Activated CD4-positive, alpha-beta T cell treated with anti-CD3 and anti-CD28 coated beads for 1 hour (primary cell): ENCODE measurements at places on chromosomes 2 and 18.

GRCh38 chr2:159963700-159964099 is 98.7 kb downstream of the PLA2R1 start:
- no peak for DNase-seq

DNA sequence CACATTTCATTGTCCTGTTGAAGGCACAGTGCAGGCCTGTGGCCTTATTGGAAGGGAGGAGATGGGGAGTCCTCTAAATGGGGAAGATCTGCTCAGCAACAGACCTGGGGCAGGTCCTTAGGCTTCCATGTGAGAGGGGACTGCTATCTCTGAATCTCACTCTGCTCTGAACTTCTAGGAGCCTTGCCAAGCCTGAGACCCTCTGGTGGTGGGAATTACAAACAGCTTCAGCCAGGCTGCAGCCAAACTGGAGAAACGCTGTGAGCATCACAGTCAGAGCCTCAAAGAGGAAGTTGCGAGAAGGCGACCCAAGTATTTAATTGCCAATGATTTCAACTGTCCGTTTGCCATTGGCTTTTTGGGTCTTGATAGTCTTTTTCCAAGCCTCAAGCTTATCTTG is 66.8 kb upstream of the MC2R start:
- DNase-seq: no peak

DNA sequence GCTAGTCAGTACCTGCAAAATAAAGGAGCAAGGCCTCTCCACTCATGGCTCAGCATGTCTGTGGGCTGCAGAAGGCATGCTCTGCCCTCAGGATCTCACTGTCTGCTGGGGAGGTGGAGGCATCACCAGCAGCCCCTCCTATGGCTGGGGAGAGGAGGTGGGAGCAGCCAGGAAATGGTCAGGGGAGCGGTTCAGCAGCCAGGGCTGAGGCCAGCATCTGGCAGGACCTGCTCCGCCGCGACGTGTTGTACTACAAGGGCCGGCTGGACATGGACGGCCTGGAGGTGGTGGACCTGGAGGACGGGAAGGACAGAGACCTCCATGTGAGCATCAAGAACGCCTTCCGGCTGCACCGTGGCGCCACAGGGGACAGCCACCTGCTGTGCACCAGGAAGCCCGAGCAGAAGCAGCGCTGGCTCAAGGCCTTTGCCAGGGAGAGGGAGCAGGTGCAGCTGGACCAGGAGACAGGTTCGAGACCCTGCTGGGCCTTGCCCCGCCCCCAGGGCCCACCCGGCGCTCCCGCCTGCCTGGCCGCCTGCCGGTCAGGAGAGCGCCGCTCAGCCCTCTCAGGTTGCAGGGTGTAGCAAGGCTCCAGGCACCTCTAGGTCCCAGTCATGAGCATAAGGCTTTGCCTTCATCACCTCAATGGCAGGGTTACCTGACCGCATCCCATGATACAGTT is 49.0 kb downstream of the FAM168B start:
- no peak for DNase-seq

- no peak for DNase-seq
Observed at GRCh38 chr18:3524706-3525105, 74.7 kb downstream of the TGIF1 start.

DNA sequence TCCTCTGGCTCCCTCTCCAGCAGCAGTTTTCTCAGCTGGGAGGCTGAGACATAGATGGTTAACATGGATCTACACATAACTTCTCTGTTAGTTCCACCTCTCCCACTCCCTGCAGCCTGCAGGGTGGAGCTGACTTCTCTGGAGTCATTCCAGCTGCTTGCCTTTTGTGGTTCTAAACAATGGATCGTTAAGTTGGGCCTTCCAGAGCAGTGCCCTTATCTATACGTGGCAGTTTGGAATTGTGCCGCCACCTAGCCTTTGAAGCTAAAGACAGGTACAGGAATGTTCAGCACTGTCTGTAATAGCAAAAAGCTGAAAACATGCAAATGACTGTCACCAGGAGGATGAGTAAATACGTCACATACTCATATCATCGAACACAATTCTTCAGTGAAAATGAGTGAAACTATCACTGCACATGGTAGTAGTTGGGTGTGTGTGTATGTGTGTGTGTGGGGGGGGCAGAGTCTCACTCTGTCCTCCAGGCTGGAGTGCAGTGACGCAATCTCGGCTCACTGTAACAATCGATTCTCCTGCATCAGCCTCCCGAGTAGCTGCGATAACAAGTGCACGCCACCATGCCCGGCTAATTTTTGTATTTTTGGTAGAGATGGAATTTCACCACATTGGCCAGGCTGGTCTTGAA is 50.3 kb downstream of the SH2D6 start:
- DNase-seq: no peak

DNA sequence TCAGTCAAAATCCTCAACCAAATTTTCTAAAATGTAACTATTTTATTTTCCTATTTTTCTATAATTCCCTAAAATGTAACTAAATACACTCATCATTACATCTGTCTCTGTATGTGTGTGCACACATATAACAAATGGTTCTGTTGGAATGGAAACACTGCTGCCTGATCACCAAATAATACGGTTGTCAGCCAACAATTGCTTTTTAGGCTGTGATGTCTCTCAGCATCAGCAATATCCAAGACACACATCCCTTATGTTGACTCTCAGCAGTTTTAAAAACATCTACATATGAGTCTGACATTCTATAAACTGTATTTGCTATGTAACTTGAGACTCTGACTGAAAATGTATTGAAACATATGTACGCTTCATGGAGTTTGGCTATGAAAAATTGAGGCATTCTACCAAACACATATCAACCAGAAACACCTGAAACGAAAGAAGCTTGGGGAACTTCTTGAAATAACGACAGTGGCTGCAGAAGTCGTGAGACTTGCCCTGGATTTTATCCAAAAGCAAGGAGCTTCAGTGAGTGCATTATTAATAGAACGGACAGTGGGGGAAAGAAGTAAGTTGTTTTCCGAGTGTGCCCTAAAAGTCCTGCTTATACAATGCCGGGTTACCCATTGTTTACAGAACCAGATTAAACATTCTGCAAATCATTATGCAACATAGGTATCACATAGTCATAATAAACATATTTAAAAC is 110.2 kb upstream of the ITGB6 start:
- DNase-seq: no peak

DNA sequence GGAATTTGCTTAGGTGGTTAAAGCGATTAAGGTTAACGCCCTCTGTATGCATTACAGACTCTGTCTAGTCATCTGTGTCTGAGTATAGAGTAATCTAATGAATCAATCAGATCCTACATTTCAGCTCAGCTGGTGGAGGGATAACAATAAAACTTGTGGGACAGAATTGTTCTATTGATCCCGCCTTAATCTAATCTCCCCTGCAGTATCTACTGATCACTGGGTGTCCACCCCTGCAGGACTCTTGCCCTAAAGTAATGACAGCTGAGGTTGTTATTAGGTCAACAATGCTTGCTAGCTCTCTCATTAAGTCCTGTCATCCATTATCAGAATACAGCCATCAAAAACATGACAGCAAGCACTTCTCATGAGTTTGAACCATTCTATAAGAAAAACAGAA is 462.6 kb upstream of the TMEFF2 start:
- no peak for DNase-seq

- no peak for DNase-seq
Observed at GRCh38 chr2:48545244-48545643, 15.3 kb downstream of the STON1 start.

DNA sequence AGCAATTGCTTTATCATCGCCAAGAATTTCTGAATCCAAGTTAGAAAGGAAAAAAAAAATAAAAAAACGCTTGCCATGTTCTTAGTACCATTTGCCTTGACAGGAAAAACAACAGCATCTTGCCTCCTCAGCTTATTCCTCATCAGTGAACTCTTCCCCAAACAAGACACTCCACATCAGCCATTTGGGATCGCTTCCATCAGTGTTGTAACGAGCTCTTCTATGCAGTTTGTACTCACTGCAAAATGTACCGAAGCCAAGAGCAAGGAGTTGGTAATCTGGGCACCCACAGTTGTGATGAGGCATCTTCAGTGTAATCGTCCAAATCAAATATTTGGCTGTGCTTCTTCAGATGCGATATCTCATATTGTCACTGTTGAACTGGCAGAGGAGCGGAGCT is 503.7 kb downstream of the TMEM182 start:
- no peak for DNase-seq

DNA sequence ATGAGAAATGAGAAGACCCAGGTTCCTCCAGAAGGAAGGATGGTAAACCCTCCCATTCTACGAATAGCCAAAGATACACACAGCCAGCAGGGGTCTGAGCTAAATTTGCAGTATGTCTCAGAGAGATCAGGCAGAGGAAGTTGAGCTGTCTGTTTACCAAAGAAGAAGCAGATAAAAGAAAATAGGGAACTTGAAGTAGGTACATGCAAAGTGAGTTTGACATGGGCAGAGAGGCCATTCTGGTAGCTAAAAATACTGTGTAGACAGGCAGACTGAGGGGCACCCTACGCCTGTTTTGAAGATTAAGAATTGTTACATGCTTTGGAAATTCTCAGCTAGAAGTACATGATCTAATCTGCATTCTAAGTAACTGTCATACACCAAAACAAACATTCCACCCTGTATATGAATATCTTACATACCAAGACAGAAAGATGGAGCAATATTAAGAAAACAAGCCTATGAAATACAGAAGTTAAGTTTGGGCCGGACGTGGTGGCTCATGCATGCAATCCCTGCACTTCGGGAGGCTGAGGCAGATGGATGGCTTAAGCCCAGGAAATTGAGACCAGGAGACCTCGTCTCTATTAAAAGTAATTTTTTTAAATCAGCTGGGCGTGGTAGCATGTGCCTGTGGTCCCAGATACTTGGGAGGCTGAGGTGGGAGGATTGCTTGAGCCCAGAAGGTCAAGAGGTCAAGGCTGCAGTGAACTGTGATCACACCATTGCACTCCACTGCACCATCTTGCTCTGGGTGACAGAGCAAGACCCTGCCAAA is 157.9 kb downstream of the ANKRD44 start:
- no peak for DNase-seq

DNA sequence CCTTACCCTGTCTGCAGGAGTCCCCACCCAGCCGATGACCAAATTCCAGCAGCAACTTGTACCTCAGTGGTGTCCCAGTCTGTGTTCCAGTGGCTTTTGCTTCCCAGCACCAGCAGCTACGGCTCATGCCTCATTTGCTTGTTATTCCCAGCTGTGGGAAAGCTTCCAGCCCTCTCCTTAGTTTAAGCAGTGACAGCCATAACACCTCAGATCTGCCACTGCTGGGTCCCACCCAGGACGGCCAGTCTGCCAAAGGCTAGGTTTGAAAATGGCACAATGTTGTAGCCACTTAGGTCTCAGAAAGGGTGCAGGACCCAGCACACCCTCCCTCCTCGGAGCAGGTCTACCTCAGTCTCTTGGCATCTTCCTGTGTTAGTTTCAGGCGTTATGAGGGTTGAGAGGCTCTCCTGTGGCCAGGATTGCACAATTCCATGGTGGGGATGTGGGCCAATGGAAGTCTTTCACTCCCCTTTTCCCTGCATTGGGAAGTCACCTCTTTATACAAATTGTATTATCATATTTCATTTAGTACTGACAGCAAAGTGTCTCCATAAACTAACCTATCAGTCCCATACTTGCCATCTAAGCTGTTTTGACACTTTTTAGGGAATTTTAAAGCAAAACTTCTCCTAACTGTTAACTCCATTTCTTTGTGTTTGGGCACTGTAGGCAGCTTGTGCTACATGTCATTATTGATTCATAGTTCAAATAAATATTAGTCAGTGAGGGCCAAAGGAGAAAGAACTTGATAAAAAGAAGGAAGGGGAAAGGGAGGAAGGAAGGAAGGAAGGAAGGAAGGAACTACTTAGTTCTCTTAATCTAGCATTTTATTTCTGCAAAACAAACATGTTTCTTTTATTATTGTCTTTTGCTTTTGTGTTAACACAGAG is 62.9 kb upstream of the FAM110C start:
- DNase-seq: no peak

- no peak for DNase-seq
Observed at GRCh38 chr2:128868686-128869551, 550.3 kb upstream of the HS6ST1 start.

GRCh38 chr2:241957276-241957675 is 87.7 kb downstream of the RTP5 start:
- DNase-seq: no peak

DNA sequence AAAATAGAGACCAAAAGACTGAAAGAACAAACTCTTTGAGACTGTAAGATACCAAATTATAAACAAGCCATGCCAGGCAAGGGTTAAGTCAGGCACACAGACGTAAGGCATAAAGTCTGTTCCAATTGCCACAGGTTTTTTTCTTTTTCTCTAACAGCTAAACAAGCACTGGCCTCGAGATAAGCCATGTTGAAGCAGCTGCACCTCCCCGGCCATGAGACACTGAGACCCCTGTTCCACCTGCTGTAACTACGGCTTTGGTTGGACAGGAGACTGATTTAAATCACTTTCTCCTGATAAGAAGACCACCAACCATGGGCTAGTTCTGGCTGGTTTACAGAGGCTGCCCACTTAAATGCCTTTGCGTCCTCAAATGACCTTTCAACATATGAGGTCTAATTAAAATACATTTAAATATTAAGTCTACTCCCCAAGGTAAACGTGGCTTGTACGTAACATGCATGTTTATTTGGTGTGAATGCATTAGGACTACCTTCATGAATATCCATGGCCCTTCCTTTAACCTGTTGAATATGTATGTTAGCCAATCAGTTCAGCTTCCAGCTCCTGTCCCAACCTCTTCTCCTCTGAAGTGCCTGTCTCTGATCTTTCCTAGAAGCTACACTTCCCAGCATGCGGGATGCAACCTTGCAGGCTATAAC is 117.2 kb downstream of the CMPK2 start:
- no peak for DNase-seq

DNA sequence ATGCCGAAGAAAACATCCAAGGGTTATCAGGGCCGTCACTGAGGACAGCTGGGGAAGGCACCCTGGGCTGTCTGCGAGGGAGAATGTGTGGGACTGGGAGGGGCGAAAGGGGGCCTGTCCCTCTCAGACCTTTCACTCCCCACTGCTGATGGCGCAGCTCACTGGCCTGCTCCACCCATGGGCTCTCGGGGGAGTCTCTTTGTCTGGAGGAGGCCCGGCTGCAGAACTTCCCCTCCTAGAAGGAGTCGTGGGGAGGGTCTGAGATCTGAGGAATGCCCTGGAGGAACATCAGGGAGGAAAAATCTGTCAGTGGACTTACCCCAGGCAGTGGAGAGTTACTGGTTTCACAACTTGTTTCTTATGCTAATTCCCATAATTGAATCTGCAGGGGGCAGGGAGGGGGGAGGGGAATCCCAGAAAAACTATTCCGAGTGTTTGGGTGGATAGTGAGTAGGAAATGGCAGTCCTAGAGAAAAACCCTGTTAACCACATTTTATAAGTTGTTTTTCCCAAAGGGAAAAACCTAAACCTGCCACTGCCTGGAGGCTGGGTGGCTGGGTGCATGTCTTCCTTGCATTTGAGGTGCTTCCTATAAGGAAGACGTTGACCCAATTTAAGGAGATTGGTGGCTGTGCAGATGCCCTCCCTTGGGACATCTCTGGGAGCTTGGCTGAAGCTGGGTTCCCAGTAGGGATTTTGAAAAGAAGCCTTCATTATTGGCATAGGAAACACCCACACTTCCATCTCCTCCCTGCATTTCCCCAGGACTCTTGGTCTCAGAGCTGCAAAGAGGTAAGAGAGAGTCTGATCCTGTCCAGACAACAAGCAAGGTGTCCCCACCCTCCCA is 11.7 kb upstream of the SEMA4C start:
- no peak for DNase-seq
